Activated T-helper 1 cell treated with anti-CD3 and anti-CD28 coated beads, Interleukin-12 subunit alpha, Interleukin-12 subunit beta, Interleukin-2, Interleukin-4 antibody, amounts not matched to agents 30 ng/mL and 10 ng/mL and 1 ng/mL, durations not matched to agents 14 hours and 24 hours and 36 hours (primary cell): ENCODE measurements at places on chromosomes 16 and 17.

DNA sequence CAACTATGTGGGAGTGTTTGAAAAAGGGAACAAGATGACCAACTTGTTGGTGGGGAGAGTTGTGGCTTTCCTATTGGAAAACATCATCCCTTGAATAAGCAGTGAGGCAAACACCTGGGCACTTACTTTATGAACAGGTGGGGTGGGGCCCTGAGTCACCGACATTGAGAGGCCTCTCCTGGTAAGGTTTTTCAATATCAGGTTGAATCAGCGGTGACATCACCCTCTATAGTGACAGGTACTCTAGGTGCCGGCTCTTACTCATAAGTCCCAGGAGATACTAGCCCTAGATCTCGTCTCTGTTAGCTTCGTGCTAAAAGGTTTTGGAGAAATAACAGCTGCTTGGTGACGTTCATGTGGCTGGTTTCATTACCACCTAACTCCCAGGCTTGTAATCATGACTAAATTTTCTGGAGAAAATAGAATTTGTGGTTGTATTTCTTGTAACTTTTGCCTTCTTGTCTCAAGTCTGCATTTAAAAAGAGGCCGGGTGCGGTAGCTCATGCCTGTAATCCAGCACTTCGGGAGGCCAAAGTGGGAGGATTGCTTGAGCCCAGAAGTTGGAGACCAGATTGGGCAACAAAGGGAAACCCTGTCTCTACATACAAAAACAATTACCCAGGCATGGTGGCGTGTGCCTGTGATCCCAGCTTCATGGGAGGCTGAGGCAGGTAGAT is 19.3 kb downstream of the CDH1 start:
- peak overlapping the region; percentile 96 for H3K27ac ChIP-seq
- peak; percentile 64 for DNase-seq
- no peaks in the 10 kb centered on the region for H3K27me3 ChIP-seq
- H3K4me1 ChIP-seq = peaks cover 56% of the 10 kb centered on the region
- H3K36me3 ChIP-seq = peaks cover under 1% of the 10 kb centered on the region

GRCh38 chr17:32551186-32551955 is 64.6 kb downstream of the CDK5R1 start:
- H3K27me3 ChIP-seq = peaks cover 4% of the 10 kb centered on the region
- H3K27ac ChIP-seq = peak overlapping the region; percentile 35
- H3K36me3 ChIP-seq = no peaks in the 10 kb centered on the region
- no peak for DNase-seq
- H3K4me1 ChIP-seq = peaks cover 58% of the 10 kb centered on the region
- H3K4me3 ChIP-seq = peak overlapping the region; percentile 32

GRCh38 chr17:79006794-79007503 is 2.6 kb downstream of the CANT1 start:
- H3K4me1 ChIP-seq = peaks cover 52% of the 10 kb centered on the region
- peaks cover 17% of the 10 kb centered on the region for H3K36me3 ChIP-seq
- H3K4me3 ChIP-seq = peak overlapping the region; percentile 91
- peak overlapping the region; percentile 93 for H3K27ac ChIP-seq
- DNase-seq = no peak

GRCh38 chr17:61126473-61127249 is 273.0 kb upstream of the TBX2 start:
- H3K4me1 ChIP-seq = peaks cover 11% of the 10 kb centered on the region
- H3K27ac ChIP-seq = no peak overlapping the region
- no peaks in the 10 kb centered on the region for H3K36me3 ChIP-seq
- H3K4me3 ChIP-seq = no peak overlapping the region
- H3K27me3 ChIP-seq = peaks cover 11% of the 10 kb centered on the region

GRCh38 chr17:58840820-58841612 is 85.4 kb downstream of the PPM1E start:
- H3K27me3 ChIP-seq = peaks cover 19% of the 10 kb centered on the region
- H3K4me3 ChIP-seq = no peak overlapping the region
- DNase-seq = no peak
- no peaks in the 10 kb centered on the region for H3K36me3 ChIP-seq

- H3K4me3 ChIP-seq = peak overlapping the region; percentile 70
- peaks cover 72% of the 10 kb centered on the region for H3K4me1 ChIP-seq
- H3K36me3 ChIP-seq = peaks cover 33% of the 10 kb centered on the region
- H3K27me3 ChIP-seq = no peaks in the 10 kb centered on the region
- peak; percentile 82 for DNase-seq
Observed at GRCh38 chr17:57463103-57463885, 207.0 kb downstream of the MSI2 start.

GRCh38 chr16:55900616-55901393 is 25.6 kb upstream of the CES5A start:
- no peak overlapping the region for H3K4me3 ChIP-seq
- no peak for DNase-seq
- no peaks in the 10 kb centered on the region for H3K4me1 ChIP-seq
- H3K36me3 ChIP-seq = no peaks in the 10 kb centered on the region

DNA sequence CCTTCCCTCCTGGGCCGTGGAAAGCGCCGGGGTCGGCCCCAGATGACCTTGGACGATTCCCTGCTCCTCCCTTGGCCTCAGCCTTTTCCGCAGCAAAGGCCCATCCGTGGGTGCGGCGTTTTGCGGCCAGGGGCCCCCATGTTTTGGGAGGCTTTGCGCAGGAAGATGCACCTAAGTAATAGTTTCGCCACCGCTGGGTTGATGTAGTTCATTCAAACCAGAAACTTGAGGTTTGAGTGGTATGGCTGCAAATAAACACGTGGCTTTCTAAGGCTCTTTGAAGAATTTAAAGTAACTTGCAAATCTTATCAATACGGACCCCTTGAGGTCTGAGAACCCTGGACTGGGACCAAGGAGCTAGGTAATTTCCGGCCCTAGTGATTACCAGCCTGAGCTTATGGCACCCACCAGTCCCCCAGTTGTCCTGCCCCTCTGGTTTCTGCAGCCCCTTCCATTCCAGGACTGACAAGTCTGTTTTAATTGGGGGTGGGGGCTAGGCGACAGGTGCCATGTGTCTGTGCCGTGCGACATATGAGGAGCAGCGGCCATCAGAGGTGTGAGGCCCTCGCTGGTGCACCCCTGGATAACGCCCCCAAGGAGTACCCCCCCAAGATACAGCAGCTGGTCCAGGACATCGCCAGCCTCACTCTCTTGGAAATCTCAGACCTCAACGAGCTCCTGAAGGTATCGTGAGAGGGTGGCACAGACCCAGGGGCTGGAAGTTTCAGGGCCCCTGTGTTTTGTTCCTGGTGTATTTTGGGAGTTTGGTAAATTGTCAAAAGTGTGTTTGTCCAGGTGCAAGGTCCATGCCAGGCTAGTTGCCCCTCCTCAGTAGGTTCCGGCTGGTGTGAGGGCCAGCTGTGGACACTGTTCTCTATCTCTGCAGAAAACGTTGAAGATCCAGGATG is 834 bp downstream of the MRPL12 start:
- peaks cover 48% of the 10 kb centered on the region for H3K36me3 ChIP-seq
- H3K4me1 ChIP-seq = peaks cover 18% of the 10 kb centered on the region
- no peaks in the 10 kb centered on the region for H3K27me3 ChIP-seq
- DNase-seq = peak; percentile 16
- peak overlapping the region; percentile 85 for H3K4me3 ChIP-seq

GRCh38 chr16:57231821-57232350 is 13.2 kb upstream of the ARL2BP start:
- no peak overlapping the region for H3K4me3 ChIP-seq
- H3K36me3 ChIP-seq = peaks cover 44% of the 10 kb centered on the region
- no peak overlapping the region for H3K27ac ChIP-seq
- H3K27me3 ChIP-seq = no peaks in the 10 kb centered on the region
- H3K4me1 ChIP-seq = peaks cover 11% of the 10 kb centered on the region

- DNase-seq = no peak
- H3K36me3 ChIP-seq = no peaks in the 10 kb centered on the region
- no peak overlapping the region for H3K27ac ChIP-seq
- H3K4me1 ChIP-seq = no peaks in the 10 kb centered on the region
Observed at GRCh38 chr17:65704731-65705130, 143.3 kb upstream of the AXIN2 start.

DNA sequence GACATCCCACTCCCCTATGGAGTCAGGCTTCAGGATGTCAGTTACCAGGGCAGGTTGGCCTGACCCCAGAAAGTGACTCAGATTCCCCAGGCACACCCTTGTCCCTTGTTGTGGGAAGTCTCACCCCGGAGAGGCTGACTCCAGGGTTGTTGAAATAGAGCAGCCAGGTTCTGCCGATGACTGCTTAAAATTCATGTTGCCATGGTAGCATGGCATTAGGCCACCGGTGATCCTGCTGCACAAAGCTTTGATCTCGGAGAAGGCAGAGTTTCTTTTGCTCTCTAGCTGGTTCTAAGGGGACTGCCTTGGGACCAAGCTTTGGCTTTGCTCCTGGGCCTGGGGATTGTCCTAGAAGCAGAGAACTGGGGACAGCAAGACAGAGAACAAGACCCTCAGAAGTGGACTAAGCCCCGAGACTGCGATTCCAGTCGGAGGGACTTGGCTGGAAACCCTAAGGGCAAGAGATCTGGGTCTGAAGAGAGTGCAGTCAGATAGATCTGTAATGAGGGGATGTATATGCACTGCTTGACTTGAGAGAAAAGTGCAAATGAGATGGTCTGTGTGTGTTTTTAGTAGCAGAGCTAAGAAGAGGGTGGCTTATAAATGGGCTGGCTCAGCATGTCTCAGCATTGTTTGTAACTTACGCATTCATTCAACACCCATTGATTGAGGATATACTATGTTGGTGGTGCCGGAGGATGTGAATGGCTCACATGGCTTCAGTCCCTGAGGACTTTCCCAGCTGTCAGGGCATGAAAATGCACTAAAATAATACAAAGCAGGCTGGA is 106.9 kb downstream of the RGS9 start:
- no peak overlapping the region for H3K4me3 ChIP-seq
- H3K27me3 ChIP-seq = peaks cover 26% of the 10 kb centered on the region
- no peak overlapping the region for H3K27ac ChIP-seq
- H3K36me3 ChIP-seq = no peaks in the 10 kb centered on the region
- no peak for DNase-seq

DNA sequence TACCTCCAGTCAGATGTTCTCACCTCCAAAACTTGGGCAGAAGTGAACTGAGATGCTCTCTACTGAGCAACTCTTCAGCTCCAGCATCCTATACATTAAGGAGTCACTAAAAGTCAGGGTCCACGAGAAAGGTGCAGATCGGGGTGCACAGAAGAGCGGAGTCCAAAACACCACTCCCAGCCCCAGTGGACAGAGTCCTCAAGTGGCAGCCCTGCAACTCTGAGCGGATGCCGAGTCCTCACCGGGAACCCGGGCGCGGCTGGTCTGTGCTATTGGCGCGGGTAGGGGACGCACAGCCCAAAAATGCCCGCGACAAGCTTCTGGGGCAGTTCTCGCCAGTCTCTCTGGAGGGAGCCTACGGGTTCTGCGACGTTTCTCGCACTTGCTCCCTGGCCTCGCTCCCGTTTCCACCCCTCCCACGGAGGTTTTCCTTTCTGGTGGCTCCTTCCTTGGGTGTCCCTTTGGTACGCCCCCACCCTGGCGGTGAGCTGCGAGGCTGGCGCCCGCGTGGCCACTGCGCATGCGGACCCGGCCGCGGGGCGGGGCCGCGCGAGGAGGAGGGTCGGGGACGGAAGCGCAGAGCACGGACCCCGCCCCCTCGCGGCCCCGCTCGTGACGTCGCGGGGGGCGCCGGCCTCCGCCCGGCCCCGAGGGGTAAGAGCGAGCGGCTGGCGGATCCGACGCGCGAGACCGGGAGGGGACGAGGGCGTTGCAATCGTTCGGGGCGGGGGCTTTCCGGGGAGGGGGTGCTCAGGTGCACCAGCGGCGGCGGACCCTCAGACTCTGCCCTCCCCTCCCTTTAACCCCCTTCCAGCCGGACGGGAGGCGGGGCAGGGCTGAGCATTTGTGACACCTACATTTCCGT is at the start of gene TMEM219:
Gene TMEM219 (plus strand): TSS at position 601 of the 865 bp plus-strand sequence. CDS start 1,065 bp downstream, outside the sequence.
- peak within 1 kb of the TSS; percentile 83 for H3K27ac ChIP-seq
- H3K4me1 ChIP-seq = peaks cover 24% of the 10 kb centered on the region
- peak within 1 kb of the TSS; percentile 86 for H3K4me3 ChIP-seq
- H3K36me3 ChIP-seq = peaks cover 7% of the 10 kb centered on the region
- peak; percentile 95 for DNase-seq

- H3K4me3 ChIP-seq = no peak overlapping the region
- peaks cover 9% of the 10 kb centered on the region for H3K27me3 ChIP-seq
- peak; percentile 32 for DNase-seq
- H3K27ac ChIP-seq = no peak overlapping the region
- H3K4me1 ChIP-seq = no peaks in the 10 kb centered on the region
- H3K36me3 ChIP-seq = no peaks in the 10 kb centered on the region
Observed at GRCh38 chr16:22898874-22899348, 84.9 kb downstream of the HS3ST2 start.

GRCh38 chr17:61349350-61349749 is 50.3 kb upstream of the TBX2 start:
- H3K36me3 ChIP-seq = no peaks in the 10 kb centered on the region
- no peak for DNase-seq
- no peaks in the 10 kb centered on the region for H3K4me1 ChIP-seq
- H3K27ac ChIP-seq = no peak overlapping the region
- H3K27me3 ChIP-seq = no peaks in the 10 kb centered on the region
- H3K4me3 ChIP-seq = no peak overlapping the region

GRCh38 chr16:84367750-84368307 is 509 bp upstream of the ATP2C2 start:
- no peaks in the 10 kb centered on the region for H3K36me3 ChIP-seq
- no peak overlapping the region for H3K4me3 ChIP-seq
- H3K27ac ChIP-seq = no peak overlapping the region
- no peak for DNase-seq

GRCh38 chr16:71687861-71688260 is 36.6 kb downstream of the PHLPP2 start:
- no peak overlapping the region for H3K27ac ChIP-seq
- no peaks in the 10 kb centered on the region for H3K4me1 ChIP-seq
- no peaks in the 10 kb centered on the region for H3K27me3 ChIP-seq
- H3K36me3 ChIP-seq = peaks cover 22% of the 10 kb centered on the region
- no peak for DNase-seq
- no peak overlapping the region for H3K4me3 ChIP-seq

DNA sequence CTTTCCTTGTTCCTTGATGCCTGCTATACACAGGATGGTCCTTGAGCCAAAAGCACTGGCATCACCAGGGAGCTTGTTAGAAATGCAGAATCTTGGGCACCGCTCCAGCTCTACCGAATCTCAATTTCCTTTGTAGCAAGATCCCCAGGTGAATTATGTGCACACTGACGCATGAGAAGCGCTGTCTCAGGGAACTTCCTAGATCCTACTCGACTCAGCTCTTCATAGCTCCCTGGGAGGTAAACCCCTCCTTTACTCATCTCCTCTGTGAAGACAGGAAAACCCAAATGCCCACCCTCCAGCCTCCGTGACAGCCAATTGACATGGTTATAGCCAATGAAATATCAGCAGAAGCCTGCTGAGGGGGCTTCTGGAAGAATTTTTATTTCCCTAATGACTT is 4.1 kb downstream of the USP31 start:
- no peak overlapping the region for H3K27ac ChIP-seq
- peaks cover 30% of the 10 kb centered on the region for H3K4me1 ChIP-seq
- DNase-seq = no peak
- no peaks in the 10 kb centered on the region for H3K36me3 ChIP-seq
- H3K4me3 ChIP-seq = no peak overlapping the region
